SJSA1 (cell line): ENCODE measurements at places on chromosomes 1 and 21.

- no peak for DNase-seq
Measured at GRCh38 chr1:117499071-117499470, 106.8 kb upstream of the TENT5C start.

DNA sequence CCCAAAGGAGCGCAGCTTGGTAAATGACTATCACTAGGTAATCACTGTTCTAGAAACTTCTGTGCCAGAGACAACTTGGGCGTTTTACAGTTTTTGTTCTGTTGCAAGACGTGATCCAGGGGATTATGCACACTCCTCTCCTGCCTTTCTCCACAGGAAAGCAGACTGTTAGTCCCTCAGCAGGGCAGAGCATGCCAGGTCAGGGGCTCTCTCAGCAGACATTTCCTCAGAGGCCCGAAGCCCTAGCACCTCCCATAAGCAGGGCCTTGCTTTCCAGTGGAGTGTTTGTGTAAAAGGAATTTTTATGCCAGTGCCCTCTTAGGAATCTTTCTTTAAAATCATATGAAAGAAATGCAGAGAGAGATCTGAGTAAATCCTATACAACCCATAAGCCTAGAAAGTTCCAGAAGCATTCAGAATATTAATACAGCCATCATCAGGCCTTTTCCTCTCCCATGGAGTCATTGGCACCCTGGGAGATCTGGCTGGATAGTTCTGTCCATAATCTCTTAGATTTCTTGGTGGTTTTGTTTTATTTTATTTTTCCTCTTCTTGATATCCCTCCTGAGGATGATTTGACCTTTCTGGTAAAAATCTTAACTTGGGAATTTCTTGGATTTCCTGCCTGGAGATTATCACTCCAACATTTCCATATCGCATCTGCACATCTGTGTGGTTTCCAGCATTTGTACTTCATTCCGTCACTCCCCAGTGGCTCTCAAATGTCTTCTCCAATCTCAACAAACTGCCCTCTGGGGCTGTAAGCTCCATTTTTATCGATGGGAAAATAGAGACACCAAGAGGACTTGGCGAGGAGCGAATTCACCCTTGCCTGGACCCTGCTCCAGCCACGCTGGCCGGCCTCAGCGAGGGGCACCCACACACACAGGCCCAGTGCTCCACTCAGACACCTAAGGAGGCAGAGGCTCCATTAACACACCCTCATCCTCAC lies 116.1 kb downstream of the PSMG1 start:
- no peak for DNase-seq

- DNase-seq, result no peak
Measured at GRCh38 chr1:112058815-112059450, 69.5 kb upstream of the KCND3 start.

DNA sequence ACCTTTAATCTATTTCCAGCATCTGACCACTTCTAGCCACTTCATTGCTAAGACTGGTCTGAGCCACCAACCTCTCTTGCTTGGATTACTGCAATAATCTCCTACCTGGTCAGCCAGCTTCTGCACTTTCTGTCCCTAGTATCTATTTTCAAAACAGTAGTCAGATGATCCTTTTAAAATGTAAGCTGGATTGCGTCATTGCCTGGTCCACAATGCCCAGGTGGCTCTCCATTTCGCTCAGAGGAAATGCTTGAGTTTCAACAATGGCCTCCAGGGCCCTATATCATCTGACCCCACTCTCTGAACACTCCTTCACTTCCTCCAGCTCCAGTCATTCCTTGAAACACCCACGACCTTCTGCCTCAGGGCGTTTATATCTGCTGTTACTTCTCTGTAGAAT lies 2.3 kb downstream of the FYB2 start:
- no peak for DNase-seq

DNA sequence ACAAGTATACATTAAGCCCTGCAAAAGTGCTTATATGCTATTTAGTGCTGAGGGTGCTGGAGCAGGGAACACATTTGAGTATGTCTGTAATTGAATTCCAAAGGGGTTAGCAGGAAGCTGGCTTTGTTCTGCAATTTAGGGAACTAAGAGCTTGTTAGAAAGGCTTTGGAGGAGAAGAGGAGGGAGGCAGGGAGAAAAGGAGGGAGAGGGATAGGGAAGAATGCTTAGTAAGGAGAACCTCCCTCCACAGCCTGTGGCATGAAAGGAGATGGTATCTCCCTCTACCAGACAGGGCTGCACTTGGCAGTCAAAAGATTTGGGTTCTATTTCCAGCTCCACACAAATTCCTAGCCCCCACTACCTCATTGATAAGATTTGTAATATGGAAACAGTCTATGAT lies 217.8 kb downstream of the DAB1 start:
- no peak for DNase-seq

GRCh38 chr1:29682919-29683295 lies 446.6 kb downstream of the PTPRU start:
- no peak for DNase-seq

GRCh38 chr21:43779660-43780059 lies 3.6 kb upstream of the CSTB start:
- DNase-seq, result no peak

DNA sequence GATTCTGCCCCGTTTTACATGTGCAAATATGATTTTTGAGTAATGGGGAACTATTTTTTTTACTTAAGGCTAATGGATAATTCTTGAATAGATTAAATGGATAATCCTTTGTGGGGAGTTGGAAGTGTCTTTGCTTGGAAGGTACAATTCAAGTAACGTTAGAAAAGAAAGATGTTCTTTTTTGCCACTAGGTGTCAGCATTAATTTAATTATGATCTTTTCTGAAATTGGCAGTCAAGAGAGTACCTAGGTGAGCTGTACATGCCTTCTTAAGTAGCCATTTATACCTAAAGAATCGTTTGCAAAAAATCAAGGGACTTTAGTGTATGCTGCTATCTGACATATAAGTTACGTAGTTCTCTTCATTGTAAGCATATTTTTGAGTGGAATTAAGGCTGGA lies 2.2 kb downstream of the FBXO28 start:
- DNase-seq, result no peak

DNA sequence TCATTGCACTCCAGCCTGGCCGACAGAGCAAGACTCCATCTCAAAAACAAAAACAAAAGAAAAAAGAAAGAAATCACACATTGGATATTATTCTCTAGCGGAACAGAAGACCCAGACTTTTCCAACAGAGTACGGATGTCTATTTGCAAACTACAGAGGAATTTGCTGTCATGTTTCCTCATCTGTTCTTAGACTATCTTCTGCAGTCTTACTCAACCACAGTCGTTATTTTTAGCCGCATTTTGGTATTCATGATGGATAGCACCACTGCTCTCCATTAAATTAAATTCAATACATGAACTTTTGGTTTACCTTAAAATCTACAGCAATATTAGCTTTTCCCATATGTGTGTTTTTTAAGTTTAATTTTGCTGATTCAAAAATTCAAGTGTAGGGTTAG lies 14.2 kb upstream of the HEATR1 start:
- DNase-seq, result no peak
